Umbilical cord (tissue), 2 donors: ENCODE measurements at places on chromosomes 1 and 21. TPM values are rescaled to one million over a fixed set of nuclear protein-coding genes. Genes with fewer than 3 reads are reported as not detected.

GRCh38 chr1:88216441-88216840, 467.6 kb upstream of the PKN2 start:
- no peak for DNase-seq

DNA sequence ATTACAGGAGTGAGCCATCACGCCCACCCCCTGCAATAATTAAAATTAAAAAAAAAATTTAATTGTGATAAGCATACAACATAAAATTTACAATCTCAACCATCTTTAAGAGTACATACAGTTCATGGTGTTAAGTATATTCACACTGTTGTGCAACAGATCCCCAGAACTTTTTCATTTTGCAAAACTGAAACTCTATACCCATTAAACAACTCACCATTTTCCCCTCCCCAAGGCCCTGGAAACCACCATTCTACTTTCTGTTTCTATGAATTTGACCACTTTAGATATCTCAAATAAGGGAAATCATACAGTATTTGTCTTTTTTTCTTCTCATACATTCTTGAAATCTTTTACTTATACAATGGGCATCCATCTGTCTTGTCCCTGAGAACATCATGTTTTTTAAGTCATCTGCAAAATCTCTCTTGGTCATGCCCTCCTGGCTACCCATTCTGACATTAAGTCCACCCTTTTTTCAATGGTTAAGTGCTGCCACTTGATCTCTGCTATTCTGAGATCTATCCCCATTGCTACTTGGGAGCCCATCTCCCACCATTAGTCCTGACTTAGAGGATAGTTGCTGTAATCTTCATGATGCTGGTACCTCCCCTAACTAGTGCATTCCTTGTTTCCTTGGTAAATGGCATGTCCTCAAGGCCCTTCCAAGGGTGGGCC, 39.4 kb upstream of the ZFYVE9 start:
- DNase-seq, result no peak

- DNase-seq, result no peak
Measured at GRCh38 chr1:118118469-118118868, 66.6 kb downstream of the SPAG17 start.

DNA sequence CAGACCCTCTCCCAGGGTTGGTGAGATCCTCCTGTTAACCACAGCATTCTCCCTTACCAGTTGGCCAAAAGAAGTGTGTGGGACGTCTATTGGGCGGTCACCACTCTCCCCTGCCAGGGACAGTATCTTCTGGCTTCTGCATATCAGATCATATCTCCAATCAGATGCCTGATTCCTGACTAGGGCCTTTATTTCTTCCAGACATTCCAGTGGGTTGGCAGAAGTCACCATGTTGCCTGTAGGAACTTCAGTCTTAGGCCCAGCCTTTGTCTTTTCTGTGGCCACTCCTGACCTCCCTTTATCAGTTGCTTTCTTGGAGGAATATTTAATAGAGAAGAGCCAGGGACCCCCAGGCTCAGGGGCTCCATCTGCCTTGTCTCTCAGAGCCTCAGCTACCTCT, 130.4 kb upstream of the F3 start:
- no peak for DNase-seq

GRCh38 chr1:246674049-246674448, 50.2 kb upstream of the SCCPDH start:
- DNase-seq, result no peak

- DNase-seq, result no peak
Measured at GRCh38 chr1:91011726-91012125, 10.1 kb downstream of the ZNF644 start.

DNA sequence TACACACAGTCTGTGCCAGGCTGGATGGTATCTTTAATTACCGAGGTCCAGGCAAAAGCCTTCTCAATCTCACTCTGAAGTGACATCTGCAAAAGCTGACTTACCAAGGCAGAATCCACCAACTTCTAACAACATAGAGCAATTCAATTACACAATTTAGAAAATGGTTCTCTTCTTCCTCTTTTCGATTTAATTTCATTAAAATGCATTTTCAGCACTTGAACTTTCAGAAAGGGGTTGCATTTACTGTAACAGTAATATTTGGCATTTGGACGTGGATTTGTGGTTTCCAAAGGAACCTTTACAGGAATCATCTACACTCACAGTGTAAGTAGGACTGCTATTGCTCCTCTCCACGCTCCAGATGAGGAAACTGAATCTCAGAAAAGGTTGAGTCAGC, 53.3 kb downstream of the ERO1B start:
- no peak for DNase-seq

DNA sequence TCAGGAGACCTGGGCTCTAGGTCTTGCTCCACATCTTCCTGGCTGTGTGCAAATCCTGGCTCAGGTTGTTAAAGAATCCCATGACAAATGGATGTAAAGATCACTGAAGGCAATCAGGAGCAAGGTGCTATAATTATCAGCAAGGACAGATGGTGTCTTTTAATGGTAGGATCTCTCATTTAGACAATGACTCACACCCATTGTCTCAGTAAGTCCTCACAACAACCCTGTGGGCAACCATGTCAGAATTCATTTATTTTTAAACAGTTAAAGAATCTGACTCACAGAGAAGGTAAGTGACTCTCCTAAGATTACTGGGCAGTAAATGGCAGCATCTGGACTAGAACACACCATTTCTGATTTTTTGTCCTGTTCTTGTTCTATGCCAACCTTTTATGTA, 32.8 kb downstream of the RNASEL start:
- no peak for DNase-seq

- peak; percentile 3 for DNase-seq
Measured at GRCh38 chr1:152858062-152858461, 1.7 kb upstream of the LCE7A start.

DNA sequence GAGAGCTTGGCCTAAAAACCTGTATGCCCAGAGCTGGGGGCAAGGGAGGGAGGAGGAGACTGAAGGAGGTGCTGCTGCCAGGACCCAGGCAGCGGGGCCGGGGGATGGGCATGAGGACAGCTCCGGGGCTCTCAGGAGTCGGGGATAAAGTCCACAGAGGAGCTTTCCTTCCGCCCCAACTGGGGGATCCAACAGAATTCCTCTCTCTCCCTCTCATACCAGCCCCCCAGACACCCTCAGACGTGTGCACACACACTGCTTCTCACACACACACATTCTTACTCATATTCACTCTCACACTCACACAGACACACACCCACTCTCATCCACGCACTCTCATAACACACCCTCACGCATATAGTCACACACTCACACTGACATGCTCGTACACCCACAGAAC, 39.1 kb downstream of the SYF2 start:
- DNase-seq, result no peak

DNA sequence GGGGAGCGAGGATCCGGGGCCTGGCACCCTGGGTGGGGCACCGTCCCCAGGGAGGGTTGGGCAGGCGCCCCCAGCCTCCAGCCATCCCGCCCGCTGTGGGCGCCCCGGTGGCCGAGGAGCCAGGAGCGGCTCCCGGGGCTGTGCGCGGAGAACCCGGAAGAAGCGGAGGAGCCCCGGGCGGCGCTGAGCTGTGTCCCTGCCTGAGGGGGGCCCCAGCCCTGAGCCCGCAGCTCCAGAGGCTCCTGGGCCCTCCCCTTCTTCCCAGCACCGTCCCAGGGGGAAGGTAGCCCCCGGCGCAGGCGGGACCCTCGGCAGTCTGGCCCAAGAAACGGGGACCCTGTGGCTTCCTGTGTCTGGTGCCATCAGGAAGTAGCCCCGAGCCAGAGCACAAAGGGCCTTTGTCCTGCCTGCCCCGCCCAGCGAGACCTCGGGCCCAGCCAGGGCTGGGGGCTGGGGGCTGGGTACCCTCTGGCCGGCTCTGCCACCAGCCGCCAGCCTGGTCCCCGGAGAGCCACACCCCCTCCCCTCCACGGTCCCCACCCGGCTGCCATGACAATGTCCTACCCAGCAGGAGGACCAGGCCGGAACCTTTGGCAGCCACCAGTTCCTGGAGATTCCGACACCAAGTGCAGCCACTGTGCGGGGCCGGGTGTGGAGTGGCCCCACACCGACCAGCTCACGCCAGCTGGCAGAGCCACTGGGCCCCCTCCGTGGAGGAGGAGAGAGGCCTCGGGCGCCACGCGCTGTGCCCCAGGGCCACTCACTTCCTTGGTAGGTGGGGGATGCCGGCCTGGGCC, 15.6 kb upstream of the TTLL10 start:
- peak; percentile 51 for DNase-seq

DNA sequence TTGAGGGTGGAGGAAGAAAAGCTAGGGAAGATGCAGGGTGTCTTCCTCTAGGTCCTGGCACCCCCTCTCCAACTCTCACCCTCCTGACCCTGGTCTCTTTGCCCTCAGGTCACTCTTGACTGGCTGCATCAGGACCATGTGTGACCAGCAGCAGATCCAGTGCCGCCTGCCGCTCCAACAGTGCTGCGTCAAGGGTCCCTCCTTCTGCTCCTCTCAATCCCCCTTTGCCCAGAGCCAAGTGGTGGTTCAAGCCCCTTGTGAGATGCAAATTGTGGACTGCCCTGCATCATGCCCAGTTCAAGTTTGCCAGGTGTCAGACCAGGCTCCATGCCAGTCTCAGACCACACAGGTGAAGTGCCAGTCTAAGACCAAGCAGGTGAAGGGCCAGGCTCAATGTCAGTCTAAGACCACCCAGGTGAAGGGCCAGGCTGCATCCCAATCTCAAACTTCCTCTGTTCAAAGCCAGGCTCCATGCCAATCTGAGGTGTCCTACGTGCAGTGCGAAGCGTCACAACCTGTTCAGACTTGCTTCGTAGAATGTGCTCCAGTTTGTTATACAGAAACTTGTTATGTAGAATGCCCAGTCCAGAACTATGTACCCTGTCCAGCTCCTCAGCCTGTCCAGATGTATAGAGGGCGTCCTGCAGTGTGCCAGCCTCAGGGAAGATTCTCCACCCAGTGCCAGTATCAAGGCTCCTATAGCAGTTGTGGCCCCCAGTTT, 1.8 kb downstream of the KPRP start:
- peak; percentile 29 for DNase-seq

GRCh38 chr1:9128166-9128519, 759 bp downstream of the GPR157 start:
- DNase-seq, result no peak

DNA sequence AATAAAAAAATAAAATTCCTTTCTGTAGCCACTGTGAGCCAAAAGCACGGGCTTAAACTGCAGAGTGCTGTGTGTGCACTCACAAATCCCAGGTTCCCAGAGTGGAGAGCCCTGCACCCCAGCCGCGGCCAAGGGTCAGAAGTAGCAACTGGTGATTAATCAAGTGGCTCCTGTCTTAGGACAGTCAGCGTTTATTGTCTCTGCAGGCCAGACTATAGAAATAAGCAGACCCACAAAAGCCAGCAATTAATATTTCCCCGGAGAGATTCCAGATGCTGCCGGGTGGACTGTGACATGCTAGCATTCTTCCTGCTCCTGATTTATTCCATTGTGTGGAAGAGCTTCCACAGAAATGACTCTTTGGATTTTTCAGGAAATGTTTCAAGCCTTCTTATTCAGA, 412.2 kb downstream of the KIF26B start:
- peak; percentile 69 for DNase-seq

GRCh38 chr1:213996320-213997037, 8.7 kb downstream of the PROX1 start:
- DNase-seq, result no peak

GRCh38 chr1:246878551-246878950, 53.2 kb downstream of the AHCTF1 start:
- DNase-seq, result no peak

- DNase-seq, result no peak
Measured at GRCh38 chr21:41432562-41433460, 6.8 kb downstream of the MX1 start.

DNA sequence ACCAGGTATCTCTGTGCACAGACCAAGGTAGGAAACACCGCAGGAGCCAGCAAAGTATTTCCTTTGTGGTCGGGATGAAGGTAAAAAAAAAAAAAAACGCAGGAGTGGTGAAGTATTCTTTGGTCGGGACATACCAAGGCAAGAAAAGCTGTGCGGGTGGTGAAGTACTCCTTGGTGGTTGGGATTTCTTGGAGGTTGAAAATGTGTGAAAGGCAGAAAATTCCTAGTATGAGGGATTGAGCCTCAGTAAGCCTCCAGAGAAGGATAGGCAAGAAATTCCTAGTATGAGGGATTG, 802.6 kb downstream of the PLA2G4A start:
- no peak for DNase-seq

- peak; percentile 40 for DNase-seq
Measured at GRCh38 chr1:25973610-25974321, 24.1 kb downstream of the PAFAH2 start.

LRRC39 gene
- total RNA-seq, result 2.4 TPM

ACTA1 gene
- total RNA-seq, result 4.6 TPM

MAN1A2 gene
- total RNA-seq, result 69.8 TPM

FCRL2 gene
- total RNA-seq, result 1.2 TPM

S100A12 gene
- total RNA-seq, result not detected

TNFRSF18 gene
- total RNA-seq, result not detected

TMCO1 gene
- total RNA-seq, result 64.5 TPM

AADACL3 gene
- total RNA-seq, result 5.8 TPM
